Prostate gland (tissue), 2 donors: ENCODE measurements at places on chromosomes 2 and 18.

GRCh38 chr2:12286347-12286746 is 430.4 kb upstream of the TRIB2 start:
- no peak for DNase-seq

DNA sequence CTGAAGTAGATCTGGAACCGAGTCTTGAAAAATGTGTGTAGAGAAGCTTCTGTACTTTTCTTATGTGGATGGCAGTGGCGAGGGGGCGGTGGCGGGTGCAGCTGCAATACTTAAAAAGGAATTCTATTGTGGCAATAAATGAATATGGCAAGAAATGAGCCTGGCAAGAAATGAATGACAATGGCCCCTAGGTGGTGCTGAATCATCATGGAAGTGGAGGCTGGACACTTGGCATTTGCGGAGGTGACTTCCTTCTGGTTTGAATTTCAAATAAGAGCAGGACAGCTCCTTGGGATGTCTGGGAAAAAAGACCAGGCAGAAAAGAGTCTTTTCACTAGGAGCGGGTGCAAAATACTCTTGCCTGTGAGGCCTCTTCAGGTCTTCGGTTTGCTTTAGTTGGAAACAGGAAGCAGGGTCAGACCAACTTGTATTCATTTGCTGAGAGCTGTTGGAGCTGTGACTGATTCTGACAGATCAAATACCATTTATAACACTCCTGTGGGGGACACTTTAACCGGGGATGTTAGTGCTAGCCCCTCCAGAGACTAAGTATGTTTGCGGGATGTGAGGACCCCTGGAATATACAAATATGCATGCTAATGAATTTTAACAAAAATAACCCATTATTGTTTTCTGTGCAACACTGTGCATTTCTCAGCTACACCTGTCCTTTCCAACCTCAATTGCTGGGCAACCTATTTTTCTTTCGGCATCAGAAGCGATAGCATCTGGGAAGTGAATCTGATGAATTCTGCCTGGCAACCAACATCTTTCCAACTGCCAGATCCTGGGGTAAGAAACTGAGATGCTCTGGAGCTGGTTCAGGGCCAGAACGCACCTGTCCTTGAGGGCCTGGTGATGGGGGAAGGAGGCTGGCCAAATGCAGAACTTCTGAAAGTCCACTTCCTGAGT is 35.4 kb downstream of the FASTKD2 start:
- DNase-seq: peak; percentile 57

- DNase-seq: no peak
These were observed 54.9 kb upstream of the ITPRID2 start for GRCh38 chr2:181836583-181836982.

DNA sequence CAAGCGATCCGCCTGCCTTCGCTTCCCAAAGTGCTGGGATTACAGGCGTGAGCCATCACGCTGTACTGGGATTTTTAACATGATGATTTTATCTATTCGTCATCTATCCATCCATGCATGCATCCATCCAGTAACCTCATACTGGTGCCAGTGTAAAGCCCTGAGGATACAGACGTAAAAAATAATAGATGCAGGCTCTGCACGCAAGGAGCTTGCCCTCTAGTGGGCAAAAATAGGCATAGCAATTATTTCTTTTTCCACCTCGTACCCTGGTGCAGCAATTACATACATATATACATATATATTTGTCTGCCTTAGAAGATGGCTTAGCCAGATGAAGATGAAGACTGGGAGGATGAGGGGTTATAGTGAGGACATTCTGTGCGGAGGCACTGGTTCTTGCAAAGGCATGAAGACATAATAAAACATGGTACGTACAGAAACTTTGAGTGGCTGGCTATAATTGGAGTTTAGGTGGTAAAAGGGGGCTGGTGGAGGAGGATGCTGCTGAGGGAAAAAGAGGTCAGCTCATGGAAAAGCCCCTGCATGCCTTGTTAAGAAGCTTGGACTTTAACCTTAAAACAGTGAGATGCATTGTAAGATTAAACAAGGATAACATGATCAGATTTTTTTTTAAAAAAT is 19.6 kb upstream of the RPIA start:
- DNase-seq: peak; percentile 8

DNA sequence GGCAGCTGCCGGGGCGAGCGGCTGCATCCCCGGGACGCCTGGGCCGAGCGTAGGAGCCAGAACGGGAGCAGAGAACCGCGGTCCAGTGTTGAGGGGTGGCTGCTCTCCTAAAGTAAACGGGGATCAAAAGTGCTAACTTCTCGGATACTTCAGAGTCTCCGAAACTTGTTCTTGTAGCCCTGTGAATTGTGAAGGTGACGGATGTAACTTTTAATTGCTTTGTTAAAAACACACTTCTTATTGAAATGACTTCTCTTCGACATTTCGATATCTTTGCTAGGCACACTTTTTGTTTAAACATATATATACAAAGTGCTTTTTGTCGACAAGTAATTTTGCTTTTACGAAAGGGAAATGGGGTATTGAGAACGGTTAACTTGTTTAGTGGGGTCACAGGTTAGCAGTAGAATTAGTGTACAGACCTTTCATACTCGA is 540 bp downstream of the ATP9B start:
- peak; percentile 19 for DNase-seq

- no peak for DNase-seq
These were observed 129.0 kb upstream of the MYCN start for GRCh38 chr2:15811367-15811766.

DNA sequence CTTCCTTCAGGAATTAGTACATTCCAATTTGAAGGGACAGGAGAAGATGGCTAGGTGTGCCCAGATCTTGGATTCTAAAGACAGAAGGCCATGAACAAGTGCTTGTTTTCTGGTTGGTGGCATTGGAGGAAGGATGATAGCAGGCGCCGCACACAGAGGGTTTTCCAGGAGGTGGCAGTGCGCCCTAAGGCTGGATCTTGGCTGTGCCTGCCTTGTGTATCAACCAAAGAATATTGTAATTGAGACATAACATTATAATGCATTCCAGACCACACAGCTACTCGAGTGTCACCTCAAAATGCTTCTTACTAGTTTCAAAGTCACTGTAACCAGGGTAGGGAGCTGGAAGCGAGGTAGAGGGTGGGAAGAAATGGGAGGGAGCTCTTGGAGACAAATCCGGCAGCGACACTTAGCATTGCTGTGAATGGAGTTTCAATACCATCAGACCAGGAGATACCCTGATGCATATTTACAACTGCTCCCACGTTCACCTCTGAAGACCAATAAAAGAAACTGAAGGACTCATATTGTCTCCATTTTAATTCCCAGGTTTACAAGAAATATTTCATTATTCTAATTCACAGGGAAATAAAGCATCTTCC is 42.5 kb downstream of the CPO start:
- peak; percentile 78 for DNase-seq

- DNase-seq: no peak
These were observed 542.3 kb upstream of the VWC2L start for GRCh38 chr2:213868526-213868925.
